NCI-H187 treated with DMSO at 0.1 percent for 48 hours (cell line): ENCODE measurements at places on chromosomes 1 and 21.

GRCh38 chr1:63920154-63921117, 146.6 kb downstream of the ROR1 start:
- no peak for DNase-seq

DNA sequence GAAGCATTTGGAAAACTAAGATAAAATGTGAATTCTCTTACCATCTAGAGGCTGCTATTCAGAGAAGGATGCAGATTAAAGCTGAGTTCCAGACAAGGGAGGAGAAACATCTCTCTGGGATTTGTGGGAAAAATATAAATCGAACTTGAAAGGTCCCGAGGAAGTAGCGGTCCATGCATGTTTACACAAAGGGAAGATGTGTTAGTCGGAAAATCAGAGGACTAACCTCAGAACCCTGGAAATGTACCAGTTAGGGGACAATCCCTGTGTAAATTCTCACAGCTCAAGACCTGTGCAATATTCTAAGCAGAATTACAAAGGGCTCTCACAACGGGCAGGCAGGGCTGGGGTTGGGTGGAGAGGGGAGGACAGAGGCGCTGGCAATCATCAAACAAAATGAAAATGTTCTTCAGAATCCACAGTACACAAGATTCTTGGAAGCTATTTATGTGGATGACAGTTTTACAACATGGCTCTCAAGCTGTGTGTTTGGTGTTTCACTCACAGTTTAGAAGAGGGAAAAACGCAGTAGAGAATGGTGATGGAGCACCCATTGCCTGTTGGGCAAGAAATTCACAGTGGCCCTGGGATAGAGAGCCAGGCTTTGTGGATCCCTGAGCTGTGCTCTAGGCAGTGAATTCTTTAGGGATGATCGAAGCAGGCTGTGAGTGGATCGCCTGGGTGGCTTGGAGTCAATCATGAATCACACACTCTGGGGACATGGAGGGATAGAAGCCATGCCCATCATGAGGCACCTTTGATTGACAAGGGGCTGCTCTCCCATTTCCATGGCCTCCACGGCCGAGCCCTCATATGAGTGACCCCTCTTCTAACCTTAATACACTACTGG, 47.6 kb downstream of the KCNJ6 start:
- DNase-seq = no peak

DNA sequence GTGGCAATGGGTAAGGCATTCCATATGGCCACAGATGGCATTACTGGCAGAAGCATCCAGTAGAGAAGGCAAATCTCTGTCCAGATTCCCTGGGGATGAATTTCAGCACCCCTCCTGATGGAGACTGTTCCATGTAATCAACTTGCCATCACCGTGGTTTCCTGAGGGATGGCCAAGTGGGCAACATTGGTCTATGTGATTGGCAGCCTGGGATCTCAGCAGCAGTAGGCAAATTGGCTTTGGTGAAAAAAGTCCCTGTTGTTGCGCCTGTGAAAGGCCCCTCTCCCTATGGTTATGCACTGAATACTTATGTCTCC, 19.3 kb downstream of the DMRTB1 start:
- no peak for DNase-seq

DNA sequence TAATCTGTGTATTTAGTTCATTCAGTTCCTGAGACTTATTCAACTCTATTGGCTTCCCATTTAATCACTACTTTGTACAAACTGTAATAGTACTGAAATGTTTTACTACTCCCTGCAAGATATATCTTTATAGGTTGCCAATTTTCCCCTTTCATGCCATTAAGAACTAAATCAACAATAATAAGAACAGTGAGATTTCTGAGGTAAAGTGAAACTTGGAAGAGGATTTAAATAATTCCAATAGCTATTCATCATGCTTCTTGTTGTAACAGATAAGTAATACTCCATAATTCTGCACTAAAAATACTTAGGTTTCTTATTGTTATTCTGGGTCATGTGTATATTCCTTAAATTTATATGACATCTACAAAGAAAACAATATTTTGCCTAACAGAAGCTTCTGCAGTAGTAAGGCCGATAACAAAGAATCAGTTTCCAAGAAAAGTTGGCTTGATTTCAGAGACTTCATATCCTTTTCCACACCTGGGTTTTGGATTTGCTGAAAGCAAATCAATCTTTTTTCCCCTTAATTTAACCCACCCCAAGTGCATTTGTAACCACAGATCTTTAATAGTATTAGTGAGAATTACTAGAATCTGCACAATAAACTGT, 258.3 kb downstream of the FAF1 start:
- DNase-seq = no peak

- DNase-seq = no peak
Observed at GRCh38 chr1:160267284-160267991, 5.1 kb upstream of the DCAF8 start.

- no peak for DNase-seq
Observed at GRCh38 chr1:228284148-228284495, 76.3 kb downstream of the OBSCN start.

GRCh38 chr21:32308696-32309095, 10.0 kb downstream of the MRAP start:
- no peak for DNase-seq

- no peak for DNase-seq
Observed at GRCh38 chr1:240571782-240572181, 40.2 kb downstream of the GREM2 start.

- no peak for DNase-seq
Observed at GRCh38 chr1:165793951-165794350, 25.3 kb upstream of the TMCO1 start.

- no peak for DNase-seq
Observed at GRCh38 chr1:165353731-165354671, 2.5 kb downstream of the LMX1A start.

DNA sequence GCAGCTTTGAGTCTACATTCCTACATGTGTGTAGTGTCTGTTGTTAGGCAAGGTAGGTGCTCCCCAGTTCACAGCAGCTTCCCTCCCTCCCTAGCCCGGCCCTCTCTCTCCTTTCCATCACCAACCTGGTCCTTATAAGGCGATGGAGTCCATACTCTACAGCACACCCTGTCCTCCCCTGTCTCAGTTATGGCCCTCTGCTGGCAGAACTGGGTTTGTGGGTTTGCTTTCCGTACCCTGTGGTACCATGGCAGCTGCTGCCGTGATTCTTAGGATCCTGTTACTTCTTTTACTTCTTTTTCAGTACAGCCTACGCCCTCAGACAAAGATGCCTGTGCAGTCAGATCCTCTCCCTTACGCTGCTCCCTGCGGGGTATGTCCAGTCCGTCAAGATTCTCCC, 31.7 kb downstream of the AK5 start:
- no peak for DNase-seq

DNA sequence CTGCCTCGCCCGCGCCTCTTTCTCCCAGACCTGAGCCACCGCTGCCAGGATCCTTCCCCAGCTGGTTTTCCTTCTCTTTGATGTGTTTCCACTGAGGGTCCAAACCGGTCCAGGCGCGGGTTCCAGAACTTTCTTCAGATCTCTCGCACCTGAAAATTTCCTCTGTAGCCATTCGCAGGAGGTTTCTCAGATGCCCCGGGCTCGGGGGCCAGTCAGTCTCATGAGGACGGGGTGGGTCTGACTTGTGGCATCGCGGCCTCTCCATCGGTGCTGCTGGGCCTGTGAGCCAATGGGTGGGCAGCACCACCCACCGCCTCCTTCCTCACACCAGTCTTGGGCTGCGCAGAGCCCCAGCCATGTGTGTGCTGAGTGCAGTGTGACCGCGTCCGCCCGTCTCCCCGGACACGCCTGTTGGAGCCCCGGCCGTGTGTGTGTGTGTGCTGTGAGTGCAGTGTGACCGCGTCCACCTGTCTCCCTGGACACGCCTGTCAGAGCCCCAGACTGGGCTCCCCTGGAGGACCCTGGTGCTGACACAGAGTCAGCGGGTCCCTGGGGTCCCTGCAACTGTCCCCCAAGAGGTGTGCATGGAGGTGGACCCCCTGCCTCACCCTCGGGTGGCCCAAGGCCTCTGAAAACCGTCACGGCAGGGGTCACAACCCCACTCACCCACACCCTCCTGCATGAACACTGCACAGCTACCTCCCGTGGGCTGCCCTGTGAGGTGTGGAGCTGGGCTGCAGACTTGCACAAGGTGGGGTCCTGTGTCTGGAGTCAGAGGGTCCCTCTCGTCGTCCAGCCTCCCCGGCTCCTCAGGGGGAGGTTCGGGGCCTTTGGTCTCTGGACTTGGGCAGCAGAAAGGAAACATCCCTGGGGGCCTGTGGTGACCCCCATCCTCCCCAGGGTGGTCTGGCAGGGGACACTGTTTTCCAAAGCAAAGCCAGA, 20.2 kb downstream of the COL18A1 start:
- DNase-seq = no peak

- DNase-seq = no peak
Observed at GRCh38 chr21:43971201-43971991, 40.7 kb upstream of the TRAPPC10 start.
